Glomerular endothelial cell (primary cell): ENCODE measurements at places on chromosomes 12 and 14.

GRCh38 chr14:38255673-38256532, at the start of gene CLEC14A:
CLEC14A (minus strand) TSS chr14:38256093; CDS start chr14:38256022, 71 bp downstream.
- DNase-seq, result peak; percentile 99

DNA sequence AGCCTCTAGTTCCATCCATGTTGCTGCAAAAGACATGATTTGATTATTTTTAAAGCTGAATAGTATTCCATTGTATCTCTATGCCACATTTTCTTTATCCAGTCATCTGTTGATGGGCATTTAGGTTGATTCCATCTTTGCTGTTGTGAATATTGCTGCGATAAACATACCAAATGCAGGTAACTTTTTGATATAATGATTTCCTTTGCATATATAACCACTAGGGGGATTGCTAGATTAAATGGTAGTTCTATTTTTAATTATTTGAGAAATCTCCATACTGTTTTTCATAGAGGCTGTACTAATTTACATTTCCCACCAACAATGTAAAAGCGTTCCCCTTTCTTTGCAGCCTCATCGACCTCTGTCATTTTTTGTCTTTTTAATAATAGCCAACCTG, 342.5 kb downstream of the MDGA2 start:
- no peak for DNase-seq

DNA sequence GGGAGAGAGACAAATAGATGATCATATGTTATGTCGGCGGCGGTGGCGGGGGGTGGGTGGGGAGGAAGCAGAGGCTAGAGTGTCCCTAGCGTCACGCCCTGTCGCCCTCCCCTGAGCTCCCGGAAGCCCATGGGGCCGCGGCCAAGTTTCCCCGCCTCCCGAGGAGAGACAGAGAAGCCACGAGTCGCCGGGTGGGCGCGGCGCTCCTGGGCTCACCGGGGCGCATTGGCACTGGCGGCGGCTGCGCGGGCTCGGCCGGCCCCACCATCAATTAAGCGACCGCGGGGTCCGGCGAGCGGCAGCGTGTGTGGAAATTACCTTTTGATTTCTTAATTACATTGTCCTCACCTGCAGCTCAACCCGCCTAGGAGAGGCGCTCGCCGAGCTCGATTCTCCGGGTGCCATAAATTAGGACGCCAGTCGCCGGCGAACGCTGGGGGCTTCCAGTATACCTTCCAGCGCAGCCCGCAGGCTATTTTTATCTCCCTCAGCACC, 119.9 kb upstream of the LHX5 start:
- DNase-seq, result no peak

DNA sequence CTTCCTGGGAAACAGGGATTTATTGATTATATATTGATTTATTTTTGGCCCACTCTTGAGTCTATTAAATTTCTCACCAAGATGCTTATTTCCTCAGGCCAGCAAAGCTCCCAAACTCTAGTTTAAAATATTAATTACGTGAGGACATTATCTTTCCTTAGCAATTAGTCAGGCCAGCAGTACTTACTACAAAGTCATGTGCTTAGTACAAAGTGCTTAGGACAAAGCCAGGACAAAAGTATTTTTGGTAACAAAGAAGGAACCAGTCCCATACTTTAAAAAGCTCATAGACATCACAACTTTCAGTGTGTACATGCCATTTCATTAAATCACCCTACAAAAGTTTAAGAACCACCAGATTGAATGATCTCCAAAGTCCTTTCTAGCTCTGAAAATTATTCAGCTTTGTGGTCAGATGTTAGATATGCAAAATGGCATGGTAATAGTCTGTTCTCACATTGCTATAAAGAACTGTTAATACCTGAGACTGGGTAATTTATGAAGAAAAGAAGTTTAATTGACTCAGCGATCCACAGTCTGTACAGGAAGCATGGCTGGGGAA, 94.7 kb upstream of the PWP1 start:
- no peak for DNase-seq

GRCh38 chr14:78018283-78018682, 151.9 kb upstream of the NRXN3 start:
- DNase-seq, result no peak

GRCh38 chr12:116615141-116615861, 56.1 kb downstream of the MAP1LC3B2 start:
- DNase-seq, result no peak

DNA sequence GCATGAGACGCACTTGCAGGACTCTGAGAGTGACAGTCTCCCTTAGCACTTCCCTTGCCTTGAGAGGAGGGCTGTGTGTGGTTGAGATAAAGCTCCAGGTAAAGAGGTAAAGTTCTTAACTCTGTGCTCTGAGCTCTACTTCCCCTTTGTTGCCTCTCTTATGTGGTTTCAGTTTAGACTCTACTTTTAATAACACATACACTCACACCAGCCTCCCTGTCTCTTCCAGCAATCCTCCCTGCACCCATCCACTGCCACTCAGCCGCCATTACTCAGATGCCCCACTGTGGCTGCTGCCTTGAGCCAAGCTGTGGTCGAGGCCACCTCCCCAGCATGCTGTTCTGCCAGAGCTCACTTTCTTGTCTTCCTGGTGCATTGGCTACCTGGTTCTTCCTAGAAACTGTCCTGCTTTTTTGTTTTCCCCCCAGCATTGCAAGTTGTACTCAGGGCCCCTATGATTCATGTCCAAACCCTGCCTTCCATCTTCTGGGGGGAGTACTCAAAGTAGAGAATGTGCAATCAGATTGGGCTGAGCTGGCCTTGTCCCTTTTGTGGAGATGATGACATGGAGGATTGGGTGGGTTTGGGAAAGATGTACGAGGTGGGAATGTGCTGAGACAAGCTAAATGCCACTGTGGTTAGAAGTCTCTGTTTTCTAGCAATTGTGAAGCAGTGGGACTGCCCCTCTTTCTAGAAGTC, 115.5 kb upstream of the PARP11 start:
- no peak for DNase-seq

- DNase-seq, result no peak
Observed at GRCh38 chr14:46734286-46734685, 82.7 kb upstream of the RPL10L start.

- no peak for DNase-seq
Observed at GRCh38 chr12:18148961-18149360, 59.0 kb upstream of the RERGL start.

- no peak for DNase-seq
Observed at GRCh38 chr12:65510584-65511050, 232.1 kb downstream of the MSRB3 start.

DNA sequence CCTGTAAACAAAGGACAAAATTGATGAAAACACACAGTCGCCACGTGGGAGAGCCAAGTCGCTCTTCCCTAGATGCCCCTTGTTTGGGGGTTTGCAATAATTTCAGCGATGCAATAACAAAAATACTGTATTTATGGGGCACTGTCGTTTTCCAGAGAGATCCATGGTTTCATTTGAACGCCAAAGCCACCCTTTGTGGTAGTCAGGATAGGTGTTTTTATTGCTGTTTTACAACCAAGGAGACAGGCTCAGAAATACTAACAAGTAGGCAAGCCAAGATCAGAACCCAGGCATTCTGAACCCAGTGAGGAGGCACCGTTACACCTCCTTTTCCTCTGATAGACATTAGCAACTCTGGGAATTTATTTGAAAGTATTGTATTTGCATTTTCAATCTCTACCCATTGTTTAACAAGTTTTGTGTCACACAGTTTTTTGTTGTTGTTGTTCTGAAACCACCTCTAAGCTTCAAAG, 831 bp upstream of the BTBD7 start:
- DNase-seq, result no peak

GRCh38 chr14:65832431-65833266, 420.1 kb downstream of the FUT8 start:
- no peak for DNase-seq

- DNase-seq, result no peak
Observed at GRCh38 chr12:29992366-29992765, 208.6 kb upstream of the TMTC1 start.

GRCh38 chr12:107670999-107671643, 14.5 kb upstream of the PWP1 start:
- DNase-seq, result no peak
